Spleen (tissue), 13 donors: ENCODE measurements at places on chromosomes 11 and 22. TPM values are rescaled to one million over a fixed set of nuclear protein-coding genes. Genes with fewer than 3 reads are reported as not detected.

DNA sequence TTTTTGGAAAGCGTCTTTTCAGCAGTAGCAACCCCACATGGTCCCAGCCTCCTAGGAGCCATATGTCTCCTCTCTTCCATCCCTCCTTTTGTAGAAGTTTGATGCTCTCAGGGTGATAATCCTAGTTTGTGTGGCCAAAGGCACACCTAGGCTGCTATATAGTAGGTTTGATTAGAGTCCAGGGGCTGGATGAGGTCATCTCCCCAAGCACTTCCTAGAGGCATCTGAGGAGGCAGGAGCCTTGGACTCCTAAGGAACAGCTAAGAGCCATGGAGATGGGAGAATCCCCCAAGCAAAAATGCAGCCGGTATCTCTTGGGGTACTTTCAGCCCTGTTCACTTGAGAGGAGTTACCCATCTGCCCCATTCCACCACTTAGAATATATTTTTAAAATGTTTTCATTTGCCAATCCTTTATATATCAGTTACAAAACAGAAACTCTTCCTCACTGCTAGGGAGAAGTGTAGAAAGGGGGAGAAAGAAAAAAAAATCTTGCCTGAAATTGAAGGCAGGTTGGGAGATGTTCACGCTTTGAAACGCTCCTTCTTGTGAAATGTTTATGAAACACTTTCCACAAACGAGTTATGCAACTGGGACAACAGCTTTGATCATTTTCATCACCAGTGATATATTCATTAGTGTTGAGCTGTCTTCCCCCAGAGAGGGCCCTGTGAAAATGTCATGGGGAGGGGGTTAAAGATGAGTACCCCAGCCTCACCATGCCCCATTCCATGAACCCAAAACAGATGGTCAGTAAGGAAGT lies 31.9 kb upstream of the TLCD5 start:
- H3K27ac ChIP-seq: no peak overlapping the region
- peaks cover 8% of the 10 kb centered on the region for H3K27me3 ChIP-seq
- no peak for DNase-seq
- no peaks in the 10 kb centered on the region for H3K36me3 ChIP-seq
- H3K4me1 ChIP-seq: no peaks in the 10 kb centered on the region
- H3K4me3 ChIP-seq: no peak overlapping the region

GRCh38 chr11:119567688-119568582 lies 145.0 kb upstream of the THY1 start:
- DNase-seq: no peak
- no peaks in the 10 kb centered on the region for H3K36me3 ChIP-seq
- no peaks in the 10 kb centered on the region for H3K4me1 ChIP-seq
- H3K27ac ChIP-seq: no peak overlapping the region

DNA sequence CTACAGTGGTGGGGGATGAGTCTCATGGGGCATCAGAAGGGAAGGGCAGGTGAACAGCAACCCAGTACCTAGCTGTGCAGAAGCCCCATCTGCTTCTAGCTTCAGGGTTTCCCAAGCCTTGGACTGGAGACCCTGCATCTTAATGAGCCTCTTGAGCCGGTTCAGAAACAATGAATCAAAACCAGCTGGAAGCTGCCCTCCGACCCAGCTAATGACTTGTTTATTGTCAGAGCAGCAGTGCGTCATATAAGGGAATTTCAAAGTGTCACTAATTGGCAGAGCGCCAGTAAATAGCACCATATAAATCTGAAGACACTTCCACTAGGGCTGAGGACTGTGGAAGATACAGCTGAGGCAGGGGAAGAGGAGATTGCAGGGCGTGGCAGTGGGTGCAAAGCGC lies 57.5 kb downstream of the RPUSD4 start:
- H3K27ac ChIP-seq: no peak overlapping the region
- H3K4me3 ChIP-seq: no peak overlapping the region
- no peaks in the 10 kb centered on the region for H3K27me3 ChIP-seq
- H3K36me3 ChIP-seq: no peaks in the 10 kb centered on the region
- DNase-seq: peak; percentile 23
- no peaks in the 10 kb centered on the region for H3K4me1 ChIP-seq

- peaks cover 43% of the 10 kb centered on the region for H3K4me1 ChIP-seq
- H3K27me3 ChIP-seq: peaks cover 52% of the 10 kb centered on the region
- peak overlapping the region; percentile 85 for H3K27ac ChIP-seq
- DNase-seq: peak; percentile 85
- H3K4me3 ChIP-seq: peak overlapping the region; percentile 53
Measured at GRCh38 chr11:72642043-72642883, 32.0 kb downstream of the PDE2A start.

- no peaks in the 10 kb centered on the region for H3K27me3 ChIP-seq
- H3K27ac ChIP-seq: no peak overlapping the region
- H3K4me1 ChIP-seq: no peaks in the 10 kb centered on the region
- no peak for DNase-seq
- H3K4me3 ChIP-seq: no peak overlapping the region
Measured at GRCh38 chr11:6219359-6219758, 14.0 kb downstream of the C11orf42 start.

DNA sequence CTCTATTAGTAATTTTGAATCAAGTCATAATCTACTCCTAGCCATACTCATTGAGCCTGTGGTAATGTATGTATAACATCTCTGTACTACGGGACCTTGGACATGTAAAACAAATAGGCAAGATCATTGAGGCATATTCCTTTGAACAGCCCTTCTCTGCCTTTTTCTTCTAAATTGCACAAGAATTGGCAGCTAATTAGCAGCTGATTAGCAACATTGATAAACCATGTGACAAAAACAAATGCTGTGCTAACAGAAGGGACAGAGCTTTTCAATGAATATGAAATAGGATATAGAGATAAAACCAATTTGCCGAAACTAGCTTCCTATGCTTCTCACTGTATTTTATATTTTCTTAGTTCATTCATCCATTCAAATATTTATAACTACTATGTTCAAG lies 1474.2 kb downstream of the FAM181B start:
- DNase-seq: no peak
- no peaks in the 10 kb centered on the region for H3K4me1 ChIP-seq
- no peaks in the 10 kb centered on the region for H3K27me3 ChIP-seq
- no peak overlapping the region for H3K27ac ChIP-seq
- H3K36me3 ChIP-seq: no peaks in the 10 kb centered on the region

- H3K27ac ChIP-seq: no peak overlapping the region
- H3K27me3 ChIP-seq: no peaks in the 10 kb centered on the region
- no peak for DNase-seq
- H3K36me3 ChIP-seq: no peaks in the 10 kb centered on the region
- no peaks in the 10 kb centered on the region for H3K4me1 ChIP-seq
Measured at GRCh38 chr11:129460714-129461113, 85.1 kb downstream of the BARX2 start.

DNA sequence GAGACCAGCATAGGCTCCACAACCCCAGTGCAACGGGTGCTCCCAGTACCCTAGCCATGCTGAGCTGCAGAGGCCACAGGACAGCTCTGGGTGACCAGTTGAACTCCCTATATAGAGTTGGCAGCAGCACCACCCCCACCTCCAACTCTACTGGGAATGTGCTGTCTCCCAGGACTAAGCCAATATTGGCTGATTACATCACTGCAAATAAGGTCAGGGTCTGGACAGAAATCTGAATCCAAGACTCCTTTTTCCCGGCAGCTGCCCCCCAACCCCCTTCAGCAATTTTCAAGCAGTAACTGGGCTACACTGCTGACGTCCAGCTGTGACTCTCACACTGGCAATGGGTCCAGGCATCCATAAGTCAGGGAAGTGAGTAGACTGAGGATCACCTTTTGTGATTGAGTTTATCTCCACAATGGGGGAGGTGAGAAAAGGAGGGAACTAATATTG lies at the start of gene HPX:
Gene HPX (minus strand): TSS at position 82 of the 453 bp plus-strand sequence. CDS start 24 bp downstream, at position 58.
- peaks cover 7% of the 10 kb centered on the region for H3K4me1 ChIP-seq
- no peak for DNase-seq
- H3K4me3 ChIP-seq: no peak within 1 kb of the TSS

IFITM10 gene
- total RNA-seq: 6.9 TPM

GLB1L2 gene
- total RNA-seq: not detected

DNA sequence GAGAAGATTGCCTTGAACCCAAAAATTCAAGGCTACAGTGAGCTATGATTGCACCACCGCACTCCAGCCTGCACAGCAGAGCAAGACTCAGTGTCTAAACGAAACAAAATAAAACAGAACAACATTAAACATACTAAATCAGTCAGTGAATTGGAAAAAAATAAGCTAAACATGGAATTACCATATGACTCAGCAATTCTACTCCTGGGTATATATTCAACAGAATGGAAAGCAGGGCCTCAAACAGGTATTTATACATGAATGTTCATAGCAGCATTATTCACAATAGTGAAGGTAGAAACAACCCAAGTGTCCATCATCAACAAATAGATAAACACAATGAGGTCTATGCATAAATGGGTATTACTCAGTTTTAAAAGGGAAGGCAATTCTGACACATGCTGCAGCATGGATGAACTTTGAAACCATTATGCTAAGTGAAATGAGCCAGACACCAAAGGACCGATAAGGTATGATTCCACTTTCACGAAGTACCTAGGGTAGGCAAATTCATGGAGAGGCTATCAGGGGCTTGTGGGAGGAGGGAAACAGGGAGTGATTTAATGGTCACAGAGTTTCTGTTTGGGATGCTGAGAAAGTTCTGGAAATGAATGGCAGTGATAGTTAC lies 15.5 kb downstream of the NTM start:
- H3K36me3 ChIP-seq: no peaks in the 10 kb centered on the region
- no peaks in the 10 kb centered on the region for H3K27me3 ChIP-seq
- no peak overlapping the region for H3K4me3 ChIP-seq
- DNase-seq: no peak

RASSF7 gene
- total RNA-seq: 20.4 TPM

CAPRIN1 gene
- 160 TPM for total RNA-seq
